ENCODE measurements at places on chromosomes 13 and 19. TPM values are rescaled to one million over a fixed set of nuclear protein-coding genes. Genes with fewer than 3 reads are reported as not detected.
A peak's percentile ranks its signal among the peaks of the same experiment; 100 is the strongest.

The PTH2 gene
- polyA plus RNA-seq: not detected

The DZIP1 gene
- polyA plus RNA-seq: not detected

DNA sequence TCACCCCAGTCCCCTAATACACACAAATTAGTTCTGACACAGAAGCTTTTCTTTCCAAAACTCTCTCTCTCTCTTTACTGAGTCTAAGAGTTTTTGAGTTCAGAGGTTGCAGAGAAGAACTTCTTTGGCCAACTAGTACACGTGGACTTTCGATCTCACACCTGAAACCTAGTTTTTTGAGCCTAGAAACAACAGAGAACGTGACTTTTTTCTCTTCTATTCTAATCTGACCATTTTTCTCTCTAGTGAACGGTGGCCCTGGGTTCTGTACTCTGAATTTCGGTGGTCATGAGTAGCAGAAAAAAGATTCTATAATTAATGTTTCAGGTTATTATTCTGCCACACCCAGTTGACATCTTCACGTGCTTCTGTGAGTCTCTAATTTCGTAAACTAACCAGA lies 24.2 kb downstream of the PCDH20 start:
- H3K36me3 ChIP-seq: no peaks in the 10 kb centered on the region
- H3K27me3 ChIP-seq: no peaks in the 10 kb centered on the region
- no peaks in the 10 kb centered on the region for H3K4me1 ChIP-seq

The CYP4F3 gene
- polyA plus RNA-seq: not detected

DNA sequence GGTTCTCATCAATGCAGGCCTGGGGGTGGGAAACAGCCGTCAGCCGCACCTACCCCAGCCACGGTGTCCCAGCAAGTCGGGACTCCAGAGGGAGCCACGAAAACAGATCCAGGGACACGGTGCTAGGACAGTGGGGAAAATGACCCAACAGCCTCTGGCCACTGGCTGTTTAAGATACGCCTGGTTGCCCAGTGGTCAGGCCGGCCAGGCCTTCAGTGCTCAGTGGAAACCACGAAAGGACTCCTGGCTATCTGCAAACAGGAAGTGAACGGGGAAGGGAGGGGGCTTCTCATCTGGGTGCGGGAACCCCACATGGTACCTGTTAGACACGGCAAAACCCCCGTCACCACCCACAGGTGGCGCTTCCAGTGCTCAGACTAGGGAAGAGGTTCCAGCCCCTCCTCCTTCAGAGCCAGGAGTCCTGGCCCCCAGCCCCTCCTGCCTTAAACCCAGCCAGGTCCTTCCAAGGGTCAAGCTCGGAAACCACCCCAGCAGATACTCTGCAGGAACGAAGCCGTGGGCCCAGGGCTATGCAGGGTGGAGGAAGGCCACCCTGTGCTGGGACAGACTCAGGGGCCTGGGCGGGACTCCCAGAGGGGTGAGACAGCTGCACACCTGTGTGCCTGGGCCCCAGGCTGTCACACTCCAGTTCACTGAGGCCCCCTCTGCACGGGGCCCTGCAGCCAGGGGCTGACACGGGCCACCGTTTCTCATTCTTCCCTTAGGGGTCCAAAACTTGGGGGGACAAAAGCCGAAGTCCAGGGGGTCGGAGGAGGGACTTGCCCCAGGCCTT lies 4.5 kb downstream of the PPP1R12C start:
- no peak overlapping the region for H3K4me3 ChIP-seq
- no peaks in the 10 kb centered on the region for H3K36me3 ChIP-seq
- DNase-seq: no peak
- no peak overlapping the region for H3K27ac ChIP-seq
- peaks cover 64% of the 10 kb centered on the region for H3K4me1 ChIP-seq
- H3K27me3 ChIP-seq: no peaks in the 10 kb centered on the region

DNA sequence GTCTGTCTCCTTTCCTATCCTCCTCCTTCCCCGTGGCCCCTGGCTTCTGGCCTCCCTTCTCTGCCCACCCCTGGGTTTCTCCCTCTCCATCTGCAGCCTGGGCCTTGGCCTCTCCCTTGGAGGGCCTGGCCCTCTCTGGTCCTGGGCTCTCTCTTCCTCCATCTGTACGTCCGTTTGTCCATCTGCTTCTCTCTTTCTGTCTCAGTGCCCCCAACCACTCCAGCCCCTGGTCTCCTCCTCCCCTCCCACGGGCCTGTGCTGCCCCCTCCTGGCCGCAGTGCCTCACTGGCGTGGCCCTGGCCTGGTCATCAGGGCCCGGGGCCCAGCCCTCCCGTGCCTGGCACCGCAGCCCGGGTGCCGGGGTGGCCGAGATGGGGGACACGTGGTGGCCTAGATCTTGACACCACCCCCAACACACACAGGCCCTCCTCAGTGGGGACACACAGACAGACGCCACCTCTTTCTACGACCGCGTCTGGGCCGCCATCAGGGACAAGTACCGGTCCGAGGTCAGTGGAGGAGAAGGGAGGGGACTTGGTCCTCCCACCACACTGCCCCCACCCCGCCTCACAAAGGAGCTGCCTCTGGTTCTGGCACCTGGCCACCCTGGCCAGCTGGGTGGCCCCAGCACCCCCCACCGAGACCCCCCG lies 11.3 kb downstream of the PRKCSH start:
- no peak overlapping the region for H3K27ac ChIP-seq
- no peaks in the 10 kb centered on the region for H3K27me3 ChIP-seq
- H3K4me3 ChIP-seq: no peak overlapping the region
- DNase-seq: peak; percentile 55
- peaks cover 22% of the 10 kb centered on the region for H3K36me3 ChIP-seq

- peaks cover 12% of the 10 kb centered on the region for H3K4me1 ChIP-seq
- DNase-seq: no peak
- no peak overlapping the region for H3K4me3 ChIP-seq
These were observed 11.6 kb upstream of the RETN start for GRCh38 chr19:7657131-7657751.

The RASGRP4 gene
- polyA plus RNA-seq: not detected

- no peak overlapping the region for H3K27ac ChIP-seq
- DNase-seq: no peak
- H3K4me1 ChIP-seq: no peaks in the 10 kb centered on the region
- H3K4me3 ChIP-seq: no peak overlapping the region
- H3K27me3 ChIP-seq: peaks cover 2% of the 10 kb centered on the region
- no peaks in the 10 kb centered on the region for H3K36me3 ChIP-seq
These were observed 245.5 kb downstream of the TDRD3 start for GRCh38 chr13:60642552-60642951.

All from naive B cell (primary cell).